Stimulated activated CD4-positive, alpha-beta T cell treated with anti-CD3 and anti-CD28 coated beads, Interleukin-1b, Interleukin-23, amount 100 ng/mL, for 48 hours (primary cell): ENCODE measurements at places on chromosomes 1 and 21.
A peak's percentile ranks its signal among the peaks of the same experiment; 100 is the strongest.

GRCh38 chr1:241376701-241377100 lies 19.7 kb upstream of the RGS7 start:
- DNase-seq = no peak

- no peak for DNase-seq
Measured at GRCh38 chr1:209311770-209312169, 271.7 kb upstream of the CAMK1G start.

- no peak for DNase-seq
Measured at GRCh38 chr1:20491866-20492265, 5.9 kb upstream of the CAMK2N1 start.

- no peak for DNase-seq
Measured at GRCh38 chr1:26156285-26157038, 2.4 kb upstream of the FAM110D start.

DNA sequence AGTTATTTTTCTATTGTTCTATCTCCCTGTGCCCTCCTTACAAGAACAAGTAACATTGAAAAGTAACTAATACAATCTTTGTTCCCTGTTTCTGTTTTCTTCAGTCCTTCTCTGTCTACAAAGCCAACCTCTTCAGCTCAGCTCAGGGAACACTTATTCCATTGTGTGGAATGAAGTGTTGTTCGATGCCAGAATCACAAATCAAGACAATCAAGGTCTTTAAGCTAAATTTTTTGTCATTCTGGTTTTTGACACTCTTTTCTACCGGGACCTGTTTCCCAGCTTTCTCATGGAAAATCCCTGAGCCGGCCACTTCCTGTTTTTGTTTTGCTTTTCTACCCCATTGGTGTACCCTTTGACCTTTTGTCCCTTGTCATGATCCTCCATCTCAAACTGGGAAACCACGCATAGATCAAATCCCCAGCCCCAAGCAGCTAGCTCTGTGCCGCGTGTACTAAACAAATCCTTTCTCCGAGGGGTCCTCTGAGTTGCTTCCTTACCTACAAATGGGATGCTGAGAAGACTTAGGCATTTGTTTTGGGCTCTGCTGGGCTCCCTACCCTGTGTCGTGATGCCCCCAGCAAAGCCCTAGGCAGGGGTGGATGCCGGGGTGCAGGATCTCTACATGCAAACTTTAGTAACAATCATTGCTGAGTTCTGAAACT lies 141.8 kb downstream of the TOMM20 start:
- DNase-seq = no peak

DNA sequence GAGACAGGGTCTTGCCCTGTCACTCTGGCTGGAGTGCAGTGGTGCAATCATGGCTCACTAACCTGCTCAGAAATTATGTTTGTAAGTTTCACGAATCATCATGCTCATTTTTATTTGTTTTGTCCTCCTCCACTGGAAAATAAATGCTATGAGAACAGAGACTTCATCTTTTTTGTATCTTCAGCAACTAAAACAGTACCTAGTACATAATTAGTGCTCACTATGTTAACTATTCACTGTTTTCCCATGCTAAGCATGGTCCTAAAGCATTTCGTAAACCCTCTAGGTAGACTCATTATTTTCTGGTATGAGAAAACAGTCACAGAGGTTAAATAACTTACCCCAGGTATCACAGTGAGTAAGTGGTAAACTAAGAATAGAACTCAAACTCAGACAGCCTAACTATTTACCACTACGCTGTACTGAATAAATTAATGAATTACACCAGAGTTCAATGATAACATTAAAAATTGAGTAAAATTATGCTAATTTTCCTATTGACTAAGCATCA lies 118.4 kb downstream of the RERE start:
- DNase-seq = no peak

DNA sequence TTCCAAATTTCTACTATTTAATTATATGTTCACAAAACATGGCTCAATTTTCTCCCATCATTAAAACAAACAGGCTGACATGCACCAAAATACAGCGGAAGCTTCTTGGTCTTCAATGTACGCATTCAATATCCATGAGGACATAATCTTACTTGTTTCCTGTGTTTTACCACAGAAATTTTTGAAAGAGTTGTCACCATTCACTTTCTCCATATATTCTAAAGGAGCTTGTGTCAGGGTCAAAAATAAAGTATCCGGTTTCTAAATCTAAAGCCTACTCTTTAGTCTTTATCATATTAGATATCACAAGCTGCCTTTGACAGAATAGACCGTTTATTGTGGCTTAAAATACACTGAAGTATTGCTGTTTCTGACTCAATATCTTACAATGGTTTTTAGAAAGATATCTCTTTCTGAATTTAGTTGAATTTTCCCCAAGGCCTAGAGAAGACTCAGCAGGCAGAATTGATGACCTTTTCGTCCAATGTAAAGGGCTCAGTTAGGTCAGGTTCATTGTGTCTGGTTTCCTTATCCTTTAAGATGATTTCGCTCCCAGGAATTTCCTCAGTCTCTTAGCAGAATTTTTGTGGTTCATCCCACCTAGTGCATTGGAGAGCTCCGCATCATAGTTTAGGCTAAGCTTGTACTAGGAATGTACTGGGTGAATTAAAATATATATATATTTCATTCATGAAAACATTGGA lies 717.2 kb downstream of the NCAM2 start:
- DNase-seq = no peak

- no peak for DNase-seq
Measured at GRCh38 chr1:94628499-94628843, 86.9 kb upstream of the F3 start.

DNA sequence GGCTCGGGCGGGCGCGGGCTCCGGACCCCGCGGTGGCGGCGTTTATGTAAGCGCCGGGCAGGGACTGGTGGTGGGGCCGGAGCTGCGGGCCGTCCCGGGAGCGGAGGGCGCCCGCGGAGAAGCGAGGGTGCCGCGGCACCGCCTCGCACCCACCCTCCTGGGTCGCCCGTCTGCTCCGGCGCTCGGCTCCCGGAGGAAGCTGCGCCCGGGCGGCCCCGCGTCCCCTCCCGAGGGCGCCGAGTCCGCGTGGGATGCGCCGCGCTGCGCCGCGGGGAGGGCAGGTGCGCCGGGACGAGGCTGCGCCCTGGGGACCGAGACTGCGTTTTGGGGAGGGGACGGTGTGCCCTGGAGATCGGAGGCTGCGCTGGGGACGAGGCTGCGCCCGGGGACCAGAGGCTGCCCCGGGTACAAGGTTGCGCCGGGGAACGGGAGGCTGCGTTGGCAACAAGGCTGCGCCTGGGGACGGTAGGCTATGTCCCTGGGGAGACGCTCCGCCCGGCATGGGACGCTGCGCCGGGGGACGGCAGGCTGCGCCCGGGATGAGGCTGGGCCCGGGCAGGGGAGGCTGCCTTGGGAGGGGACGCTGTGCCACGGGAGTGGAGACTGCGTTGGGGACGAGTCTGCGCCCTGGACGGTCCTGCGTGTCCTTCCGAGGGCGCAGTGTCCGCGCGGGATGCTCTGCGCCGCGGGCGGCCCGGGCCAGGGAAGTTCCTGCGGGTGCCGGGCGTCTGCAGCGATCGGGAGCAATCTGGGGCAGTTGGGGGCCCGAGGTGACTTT lies 627 bp downstream of the ADARB1 start:
- peak; percentile 33 for DNase-seq

DNA sequence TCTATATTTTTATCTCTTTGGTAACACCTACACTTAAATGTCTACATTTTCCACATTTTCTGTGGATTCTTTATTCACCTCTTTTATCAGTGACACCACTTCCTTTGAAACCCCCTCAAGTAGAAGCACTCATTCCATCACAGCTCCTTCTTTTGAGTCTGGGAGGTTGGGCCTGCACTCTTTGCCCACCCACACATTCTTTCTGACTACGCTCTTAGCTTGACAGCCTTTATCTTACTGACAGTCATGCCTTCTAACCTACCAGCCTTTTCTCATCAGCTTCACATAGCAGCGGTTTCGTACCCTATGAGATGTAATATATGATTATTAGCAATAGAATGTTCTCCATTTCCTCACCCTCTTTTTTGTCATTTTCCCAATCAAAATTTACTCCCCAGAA lies 151.9 kb downstream of the TNFSF18 start:
- no peak for DNase-seq

DNA sequence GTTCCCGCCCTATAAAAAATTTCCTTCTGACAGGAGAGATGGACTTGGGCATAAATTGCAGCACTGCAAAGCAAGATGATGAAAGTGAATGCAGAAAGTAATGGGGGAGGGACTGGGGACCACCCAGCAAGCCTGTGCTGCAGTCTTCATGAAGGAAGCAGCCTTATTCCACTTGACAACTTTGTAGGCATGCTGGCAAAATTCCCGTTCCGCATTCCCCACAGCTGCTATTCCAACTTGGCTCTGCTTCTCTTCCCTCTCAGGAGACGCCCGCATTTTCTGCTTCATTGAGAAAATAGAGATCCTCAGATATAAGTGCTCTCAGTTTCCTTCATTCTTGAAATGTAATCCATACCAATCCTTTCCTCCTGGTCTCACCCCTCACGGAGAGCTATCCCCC lies 2.4 kb downstream of the HMGB4 start:
- no peak for DNase-seq

DNA sequence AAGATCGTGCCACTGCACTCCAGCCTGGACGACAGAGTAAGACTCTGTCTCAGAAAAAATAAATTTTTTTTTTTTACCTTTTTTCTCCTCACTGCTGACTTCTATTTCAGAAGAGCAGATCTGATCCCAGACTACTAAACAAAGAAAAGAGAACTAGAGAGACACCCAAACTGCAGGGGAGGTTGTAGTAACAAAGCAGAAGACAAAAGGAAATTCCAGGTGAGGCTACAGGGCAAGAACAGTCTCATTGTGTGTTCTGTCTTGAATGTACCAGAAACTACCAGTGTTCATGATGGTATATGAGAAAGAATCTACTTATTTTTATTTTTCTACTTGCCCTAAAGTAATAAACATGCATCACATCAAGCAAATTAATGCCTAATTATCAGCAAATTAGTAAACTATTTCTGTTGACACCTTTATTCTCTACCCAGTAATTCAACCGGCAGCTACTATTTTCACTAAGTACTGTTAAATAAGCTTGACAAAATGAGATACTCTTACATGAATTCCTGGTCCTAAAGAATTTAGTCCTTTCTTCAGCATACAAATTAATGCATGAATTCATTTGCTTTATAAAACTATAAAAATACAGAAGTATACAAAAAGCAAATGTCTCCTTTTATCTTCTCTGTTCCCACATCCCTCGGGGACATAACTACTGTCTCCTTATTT lies 40.6 kb downstream of the ARID4B start:
- DNase-seq = no peak

GRCh38 chr1:170495006-170495405 lies 37.0 kb upstream of the GORAB start:
- DNase-seq = no peak

DNA sequence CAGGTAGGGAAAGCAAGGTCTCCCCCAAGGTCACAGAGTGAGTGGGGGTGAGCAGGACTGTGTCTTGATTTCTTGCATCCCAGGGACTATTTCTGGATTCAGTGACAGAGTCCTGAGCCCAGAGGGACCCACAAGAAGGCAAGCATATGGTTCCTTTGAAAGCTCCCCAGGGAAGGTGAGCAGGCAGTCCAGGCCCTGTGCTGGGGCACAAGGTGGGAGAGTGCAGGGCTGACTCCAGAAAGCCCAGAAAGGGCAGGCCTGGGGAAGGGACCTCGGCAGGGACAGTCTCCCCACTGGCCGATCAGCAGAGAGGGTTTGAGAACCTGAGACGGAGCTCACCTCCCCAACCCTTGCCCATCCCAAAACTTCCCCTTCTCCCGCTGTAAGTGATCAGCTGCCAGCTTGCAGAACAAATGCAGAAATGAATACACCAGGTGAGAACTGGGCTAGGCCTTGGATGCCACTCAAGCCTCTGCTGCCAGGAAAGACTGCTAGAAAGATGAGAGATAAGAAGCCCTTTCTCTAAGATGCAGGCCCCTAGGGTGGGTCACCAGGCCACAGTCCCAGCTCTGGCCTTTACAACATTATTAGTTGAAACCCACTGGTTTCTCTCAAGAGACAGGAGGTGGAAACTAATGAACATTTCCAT lies 121.0 kb downstream of the GLIS1 start:
- DNase-seq = no peak

DNA sequence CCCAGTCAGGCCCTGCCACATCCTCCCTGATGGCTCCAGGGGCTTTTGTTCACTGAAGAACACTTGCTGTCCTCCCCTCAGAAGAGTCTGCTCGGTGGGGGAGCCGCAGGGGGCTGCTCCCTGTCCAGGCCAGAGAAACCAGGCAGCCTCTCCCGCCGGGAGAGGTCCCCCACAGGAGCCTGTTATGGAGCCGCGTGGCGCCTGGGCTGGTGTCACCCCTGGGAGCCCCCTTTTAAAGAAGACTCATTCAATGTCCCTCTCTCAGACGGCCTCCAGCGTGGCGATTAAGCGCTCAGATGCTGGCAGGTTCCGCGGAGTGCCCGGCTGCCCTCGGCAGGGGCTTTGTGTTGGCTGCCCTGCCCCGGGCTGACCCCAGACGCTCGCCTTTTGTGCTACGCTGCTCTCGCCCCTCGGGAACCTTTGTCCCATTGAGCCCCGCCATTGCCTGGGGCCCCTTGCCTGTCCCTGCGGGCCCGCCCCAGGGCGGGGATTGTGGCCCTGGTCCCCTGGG lies 43.1 kb downstream of the SKI start:
- no peak for DNase-seq

GRCh38 chr1:42768172-42768571 lies 1.1 kb downstream of the C1orf50 start:
- no peak for DNase-seq

DNA sequence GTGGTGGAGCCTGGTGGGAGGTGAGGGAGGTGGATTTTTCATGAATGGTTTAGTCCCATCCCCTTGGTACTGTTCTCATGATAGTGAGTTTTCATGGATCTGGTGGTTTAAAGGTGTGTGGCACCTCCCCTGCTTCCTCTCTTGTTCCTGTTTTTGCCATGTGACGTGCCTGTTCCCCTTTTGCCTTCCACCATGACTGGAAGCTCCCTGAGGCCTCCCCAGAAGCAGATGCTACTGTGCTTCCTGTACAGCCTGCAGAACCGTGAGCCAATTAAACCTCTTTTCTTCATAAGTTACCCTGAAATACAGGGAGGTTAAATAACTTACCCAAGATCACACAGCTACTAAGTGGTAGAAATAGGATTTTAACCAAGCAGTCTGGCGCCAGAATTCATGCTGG lies 4.3 kb upstream of the HEYL start:
- DNase-seq = no peak

GRCh38 chr1:167623951-167624350 lies 6.1 kb upstream of the RCSD1 start:
- no peak for DNase-seq

- DNase-seq = no peak
Measured at GRCh38 chr1:181086926-181087325, 1.6 kb upstream of the IER5 start.

DNA sequence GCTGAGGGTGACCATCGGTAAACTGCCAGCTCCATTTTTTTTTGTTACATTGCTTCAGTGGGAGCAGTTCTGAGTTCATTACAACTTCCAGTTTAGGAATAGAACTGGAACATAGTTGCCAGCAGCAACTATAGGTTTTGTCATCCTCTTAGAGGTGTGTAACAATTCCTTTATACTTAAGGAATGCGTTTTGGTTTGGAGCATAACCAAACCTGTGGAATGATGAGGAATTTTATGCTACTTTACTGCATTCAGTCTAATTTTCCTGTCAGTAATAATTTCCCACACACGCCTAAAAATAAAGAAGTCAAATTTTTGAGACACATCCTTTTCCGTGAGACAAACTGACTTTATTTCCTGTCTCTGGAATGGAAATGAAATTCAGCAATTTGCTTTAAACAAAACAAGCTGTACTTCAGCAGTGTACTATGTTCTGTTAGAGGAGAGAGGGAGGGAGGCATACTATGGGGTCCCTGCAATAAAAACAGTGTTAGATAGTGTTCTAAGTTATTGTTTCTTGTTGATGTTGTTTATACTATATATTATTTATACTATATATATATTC lies 4.8 kb upstream of the AMPD1 start:
- no peak for DNase-seq

GRCh38 chr1:156866249-156866909 lies 5.7 kb downstream of the NTRK1 start:
- DNase-seq = no peak
